ENCODE measurements at places on chromosomes 3 and 15.

GRCh38 chr3:194316918-194317317 lies 34.2 kb downstream of the CPN2 start:
- no peak for DNase-seq

DNA sequence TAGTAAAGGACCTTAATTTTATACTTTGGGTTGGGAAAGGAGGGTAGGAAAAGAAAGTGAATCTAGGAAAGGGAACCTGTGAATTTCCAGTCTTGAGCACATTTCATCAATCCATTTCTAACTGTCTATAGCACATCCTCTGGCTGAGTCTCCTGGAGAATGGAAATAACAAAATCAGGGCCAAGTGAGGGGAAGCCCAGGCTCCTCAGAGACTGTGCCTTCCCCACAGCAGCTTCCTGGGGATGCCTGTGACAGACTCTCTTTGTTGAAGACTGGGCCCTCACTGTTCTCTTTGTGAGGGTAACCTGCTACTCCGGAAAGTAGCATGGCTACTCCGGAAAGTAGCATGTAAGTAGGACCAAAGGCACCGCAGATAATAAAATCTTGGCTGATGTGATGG lies 22.6 kb upstream of the CSPG5 start:
- no peak for DNase-seq

DNA sequence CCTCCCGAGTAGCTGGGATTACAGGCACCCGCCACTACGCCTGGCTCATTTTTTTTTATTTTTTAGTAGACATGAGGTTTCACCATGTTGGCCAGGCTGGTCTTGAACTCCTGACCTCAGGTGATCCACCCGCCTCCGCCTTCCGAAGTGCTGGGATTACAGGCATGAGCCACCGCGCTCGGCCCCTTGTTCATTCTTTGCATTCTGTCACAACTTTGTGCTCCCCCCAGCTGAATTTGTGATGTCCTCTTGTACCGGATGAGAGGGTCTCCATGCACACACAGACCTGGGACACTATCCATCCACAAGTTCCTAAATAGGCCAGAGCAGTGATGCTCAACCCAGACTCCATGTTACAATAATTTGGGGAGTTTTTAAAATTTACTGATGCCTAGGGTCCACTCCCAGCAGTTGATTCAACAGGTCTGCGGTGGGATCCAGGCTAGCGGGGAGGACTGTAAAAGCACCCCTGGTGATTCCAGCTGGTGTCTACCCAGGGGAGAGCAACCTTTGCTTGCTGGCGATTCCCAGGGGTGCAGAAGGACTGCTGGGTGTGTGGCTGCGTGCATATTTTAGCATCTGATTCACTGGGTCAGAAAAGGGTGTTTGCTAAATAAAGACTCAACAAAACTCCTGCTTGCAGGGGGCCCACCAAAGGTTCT lies 1.0 kb downstream of the RASSF1 start:
- DNase-seq: peak; percentile 78

- DNase-seq: no peak
These were observed 59.6 kb downstream of the CHRNA7 start for GRCh38 chr15:32089851-32090359.

DNA sequence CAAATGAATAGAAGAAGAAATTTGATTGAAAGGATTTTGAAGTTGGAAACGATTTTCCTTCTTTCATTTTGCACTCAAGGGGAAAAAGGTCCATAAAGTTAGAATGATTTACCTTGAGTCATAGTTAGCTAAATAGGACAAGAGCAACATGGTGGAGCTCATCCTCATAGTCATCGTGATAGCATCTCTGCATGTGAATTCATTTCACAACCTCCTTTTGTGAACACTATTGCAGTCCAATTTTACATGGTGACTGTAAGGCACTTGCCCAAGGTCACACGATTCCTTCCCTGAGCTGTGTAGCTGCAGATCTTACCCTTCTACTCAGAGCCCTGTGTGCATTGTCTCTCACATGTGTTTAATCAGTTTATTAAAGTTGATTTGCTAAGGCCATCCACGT lies 359.8 kb upstream of the C2CD4B start:
- peak; percentile 37 for DNase-seq

DNA sequence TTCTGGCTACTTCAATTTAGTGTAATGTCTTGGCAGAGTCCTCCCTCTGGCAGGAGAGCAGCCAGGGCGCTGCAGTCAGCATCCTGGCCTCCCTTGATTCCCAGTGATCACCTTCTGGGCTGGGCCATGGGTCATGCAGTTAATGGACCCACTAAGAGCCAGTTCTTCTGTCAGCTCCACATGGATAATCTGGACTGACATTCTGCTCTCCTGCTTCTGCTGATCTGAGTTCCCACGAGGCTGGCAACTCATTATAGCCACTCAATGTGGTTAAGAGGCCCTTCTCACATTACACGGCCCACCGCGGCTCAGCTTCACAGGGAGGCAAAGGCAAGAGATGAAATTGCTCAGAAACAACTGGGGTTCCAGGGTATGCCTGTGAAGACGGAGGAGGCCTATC lies 94.0 kb downstream of the WDR76 start:
- peak; percentile 59 for DNase-seq

DNA sequence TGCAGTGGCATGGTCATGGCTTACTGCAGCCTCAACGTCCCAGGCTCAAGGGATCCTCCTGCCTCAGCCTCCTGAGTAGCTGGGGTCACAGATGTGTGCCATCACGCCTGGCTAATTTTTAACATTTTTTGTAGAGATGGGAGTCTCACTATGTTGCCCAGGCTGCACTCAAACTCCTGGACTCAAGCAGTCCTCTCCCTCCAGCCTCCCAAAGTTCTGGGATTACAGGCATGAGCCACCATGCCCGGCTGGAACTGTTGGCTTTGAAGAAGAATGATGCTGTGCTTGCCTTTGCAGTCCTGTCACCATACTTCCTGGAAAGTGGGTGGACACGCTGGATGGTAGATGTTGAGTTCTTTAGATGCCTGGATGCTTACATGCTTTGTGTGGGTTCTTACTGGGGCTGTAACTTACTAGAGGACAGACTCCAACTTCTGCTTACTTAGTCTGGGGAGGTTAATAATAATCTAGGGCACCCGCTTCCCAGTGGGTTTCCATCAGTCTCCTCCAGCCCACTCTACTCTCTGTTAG lies 36.7 kb downstream of the IGF1R start:
- peak; percentile 35 for DNase-seq

GRCh38 chr3:16140116-16140893 lies 34.2 kb upstream of the GALNT15 start:
- DNase-seq: peak; percentile 70
